IMR-90 (cell line): ENCODE measurements at places on chromosomes 1 and 21. TPM values are rescaled to one million over a fixed set of nuclear protein-coding genes. Genes with fewer than 3 reads are reported as not detected.

DNA sequence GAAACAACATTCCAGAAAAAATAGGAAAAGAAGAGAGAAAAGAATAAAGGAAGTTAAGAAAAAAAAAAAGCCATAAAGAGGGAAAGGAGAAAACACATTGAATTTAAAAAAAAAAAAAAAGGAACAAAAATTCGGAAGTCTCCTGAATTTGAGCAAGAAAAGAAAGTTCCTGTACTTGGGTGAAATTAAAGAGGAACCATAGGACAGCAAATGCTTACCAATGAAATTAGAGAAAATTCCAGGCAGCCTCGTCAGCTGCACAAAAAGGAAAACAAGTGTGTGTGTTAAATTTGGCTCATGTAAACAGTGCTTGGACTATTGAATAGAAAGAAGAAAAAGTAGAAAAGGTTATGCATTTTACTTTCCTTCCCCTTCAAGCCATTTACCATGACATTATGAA lies 4.9 kb downstream of the IL12RB2 start:
- no peak for DNase-seq

Gene NHLH1
- 0.14 and 0.26 TPM in 2 replicates for polyA plus RNA-seq

DNA sequence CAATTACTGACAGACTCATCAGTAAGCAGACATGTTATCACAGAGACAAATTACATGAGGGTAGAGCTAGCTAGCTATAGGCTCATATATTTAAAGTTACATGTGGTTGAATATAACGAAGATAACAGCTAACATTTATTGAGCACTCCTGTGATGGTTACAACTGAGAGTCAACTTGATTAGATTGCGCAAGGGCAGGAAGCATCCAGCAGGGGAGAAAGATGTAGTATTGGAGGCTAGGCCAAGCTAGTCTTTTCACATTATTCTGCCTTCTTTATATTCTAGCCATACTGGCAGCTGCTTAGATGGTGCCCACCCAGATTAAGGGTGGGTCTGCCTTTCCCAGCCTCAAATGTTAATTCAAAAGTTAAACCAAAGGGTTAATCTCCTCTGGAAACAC lies 37.1 kb downstream of the PIGK start:
- DNase-seq, result no peak

- peak; percentile 70 for DNase-seq
Observed at GRCh38 chr1:185939142-185939541, 205.0 kb downstream of the HMCN1 start.

GRCh38 chr1:67213948-67214347 lies 47.7 kb downstream of the IL23R start:
- no peak for DNase-seq

Gene FAM151A
- polyA plus RNA-seq, result not detected in 2 replicates

Gene B3GALT5
- 0.05 TPM in 1 of 2 replicates, not detected in the other for polyA plus RNA-seq

GRCh38 chr1:12244078-12244477 lies 14.2 kb downstream of the VPS13D start:
- no peak for DNase-seq

- peak; percentile 78 for DNase-seq
Observed at GRCh38 chr1:210584439-210585113, 255.9 kb downstream of the HHAT start.

- peak; percentile 84 for DNase-seq
Observed at GRCh38 chr1:15918962-15919715, 56.8 kb downstream of the ZBTB17 start.

Gene TMEM240
- 7.6 and 10.2 TPM in 2 replicates for polyA plus RNA-seq

Gene DIRAS3
- polyA plus RNA-seq, result 14.5 and 14.6 TPM in 2 replicates

Gene SLC26A9
- not detected in 2 replicates for polyA plus RNA-seq

DNA sequence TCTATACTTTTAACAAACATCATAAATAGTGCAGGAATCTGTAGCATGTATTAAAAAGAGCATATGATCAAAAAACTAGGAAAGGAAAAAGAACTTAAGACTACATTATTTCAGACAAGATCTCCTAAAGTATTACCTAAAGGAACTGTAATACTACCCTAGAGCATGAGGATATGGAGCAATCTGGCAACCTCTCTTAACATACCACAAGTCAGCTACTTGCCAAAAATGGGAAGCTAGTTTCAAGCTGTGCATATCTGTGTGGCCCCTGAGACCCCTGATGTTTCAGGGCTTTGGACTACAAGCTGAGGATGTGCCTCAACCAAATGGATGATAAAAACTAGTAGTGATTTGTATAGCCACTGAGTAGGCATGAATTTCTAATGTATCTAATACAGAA lies 525.6 kb downstream of the PTBP2 start:
- peak; percentile 68 for DNase-seq
